Muscle of back (tissue), 13 donors: ENCODE measurements at places on chromosomes 7 and 10.

DNA sequence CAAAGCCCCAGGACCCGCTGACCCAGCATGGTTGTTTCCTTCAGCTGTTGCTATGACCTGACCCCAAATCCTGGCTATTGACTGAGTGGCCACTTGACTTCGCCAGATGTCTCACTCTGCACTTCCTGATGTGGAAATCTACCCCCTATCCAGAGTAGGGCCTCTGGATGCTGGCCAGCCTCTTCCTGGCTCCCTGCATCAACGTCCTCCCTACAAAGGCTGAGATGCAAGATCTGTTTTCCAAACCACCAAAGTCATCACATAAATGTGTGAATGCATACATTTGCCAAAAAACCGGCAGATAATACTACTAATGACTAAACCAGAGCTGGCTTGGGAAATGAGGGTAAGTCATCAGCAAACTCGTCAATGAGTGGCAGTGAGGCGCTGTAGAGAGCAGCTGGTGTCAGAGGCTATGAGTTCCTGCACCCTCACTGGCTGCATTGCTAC, 70.4 kb downstream of the PYROXD2 start:
- DNase-seq, result peak; percentile 69

GRCh38 chr7:1432411-1433082, 26.7 kb downstream of the MICALL2 start:
- DNase-seq, result peak; percentile 40

- DNase-seq, result no peak
Observed at GRCh38 chr7:10211016-10211415, 762.7 kb upstream of the PHF14 start.

DNA sequence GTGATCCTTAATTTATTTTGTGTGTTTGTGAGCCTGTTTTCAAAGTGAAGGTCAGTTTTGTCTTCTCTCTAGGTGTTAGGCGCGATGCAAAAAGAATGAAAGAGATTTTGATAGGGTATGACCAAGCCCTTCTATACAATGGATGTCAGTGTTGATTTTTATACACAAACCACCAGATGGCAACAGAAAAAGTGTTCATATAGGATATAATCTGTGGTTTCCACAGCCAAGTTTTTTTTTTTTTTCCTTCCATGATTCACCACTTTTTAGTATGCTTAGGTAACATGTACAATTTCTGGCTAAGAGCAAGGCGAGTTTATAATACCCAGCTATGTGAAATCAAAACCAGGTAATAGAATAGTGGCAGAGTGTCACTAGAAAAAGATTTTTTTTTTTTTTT, 8.1 kb downstream of the SDK1 start:
- DNase-seq, result no peak

DNA sequence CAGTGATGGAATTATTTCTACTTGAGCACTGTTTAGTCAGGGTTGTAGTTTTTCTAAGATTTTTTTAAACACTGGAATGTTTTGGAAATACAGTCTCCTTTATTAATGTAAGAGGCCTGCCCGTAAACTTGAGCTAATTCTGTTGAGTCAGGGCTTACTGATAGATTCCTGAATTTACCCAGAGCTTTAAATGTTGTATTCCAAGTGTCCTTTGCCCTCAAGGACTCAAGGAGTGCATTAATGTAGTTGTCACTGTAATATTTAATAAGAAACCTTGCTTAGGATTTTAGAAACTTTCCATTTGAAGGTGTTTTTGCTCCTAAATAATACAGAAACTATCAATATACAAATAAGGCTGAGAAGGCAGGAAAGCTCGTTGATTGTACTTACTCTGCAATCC, 89.2 kb downstream of the MACC1 start:
- DNase-seq, result no peak

GRCh38 chr10:123325663-123326190, 171.5 kb downstream of the BUB3 start:
- DNase-seq, result no peak

DNA sequence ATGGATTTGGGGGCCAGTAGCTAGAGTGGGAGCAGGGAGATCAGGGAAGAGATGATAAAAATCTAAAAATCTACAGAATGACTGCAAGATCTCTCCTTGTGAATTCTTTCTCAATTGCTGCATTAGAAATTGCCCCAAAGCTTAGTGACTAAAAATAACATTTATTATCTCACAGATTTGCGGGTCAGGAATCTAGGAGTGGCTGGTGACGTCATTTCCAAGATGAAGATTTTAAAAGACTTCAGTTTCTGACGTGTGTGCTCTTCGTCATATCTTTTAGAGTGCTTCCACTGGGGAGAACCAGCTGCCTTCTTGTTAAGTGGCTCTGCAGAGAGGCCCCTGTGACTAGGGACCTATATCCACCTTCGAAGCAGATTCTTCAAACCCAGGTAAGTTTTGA, 112.6 kb downstream of the DGKI start:
- no peak for DNase-seq

- no peak for DNase-seq
Observed at GRCh38 chr10:92284112-92284704, 6.7 kb downstream of the CPEB3 start.

DNA sequence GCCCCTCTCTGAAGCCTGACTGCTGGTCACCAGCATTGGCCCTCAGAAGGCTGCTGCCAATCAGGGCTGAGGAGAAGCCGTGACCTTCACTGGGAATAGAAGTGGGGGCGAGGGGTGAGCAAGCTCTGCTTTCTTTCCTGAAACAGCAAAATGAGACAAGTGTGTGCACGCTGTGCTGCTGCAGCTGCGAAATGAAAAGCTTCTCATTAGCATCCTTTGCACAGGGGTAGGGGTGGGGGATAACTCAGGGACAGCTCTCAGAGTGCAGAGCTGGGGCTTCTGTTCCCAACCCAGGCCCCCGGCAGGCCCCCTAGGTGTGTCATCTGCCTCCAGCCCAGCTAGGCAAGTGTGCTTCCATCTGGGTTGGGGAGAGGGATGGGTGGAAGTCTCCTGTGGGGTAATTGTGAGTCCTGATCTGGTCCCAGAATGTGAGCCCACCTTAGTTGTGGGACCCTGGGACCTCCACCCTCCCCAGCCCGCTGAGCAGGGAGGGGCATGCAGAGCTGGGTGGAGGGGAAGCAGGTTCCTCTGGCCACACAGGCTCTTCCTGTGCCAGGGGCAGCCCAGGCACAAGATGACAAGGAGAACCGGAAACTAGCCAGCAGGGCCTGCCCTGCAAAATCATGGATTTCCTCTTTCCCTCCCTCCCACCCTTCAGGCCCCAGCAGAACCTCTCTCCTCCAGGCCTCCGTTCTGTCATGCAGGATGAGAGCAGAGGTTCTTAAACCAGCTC, 22.2 kb downstream of the ZNF467 start:
- DNase-seq, result no peak

GRCh38 chr10:98309366-98310355, 41.7 kb upstream of the LOXL4 start:
- peak; percentile 68 for DNase-seq

DNA sequence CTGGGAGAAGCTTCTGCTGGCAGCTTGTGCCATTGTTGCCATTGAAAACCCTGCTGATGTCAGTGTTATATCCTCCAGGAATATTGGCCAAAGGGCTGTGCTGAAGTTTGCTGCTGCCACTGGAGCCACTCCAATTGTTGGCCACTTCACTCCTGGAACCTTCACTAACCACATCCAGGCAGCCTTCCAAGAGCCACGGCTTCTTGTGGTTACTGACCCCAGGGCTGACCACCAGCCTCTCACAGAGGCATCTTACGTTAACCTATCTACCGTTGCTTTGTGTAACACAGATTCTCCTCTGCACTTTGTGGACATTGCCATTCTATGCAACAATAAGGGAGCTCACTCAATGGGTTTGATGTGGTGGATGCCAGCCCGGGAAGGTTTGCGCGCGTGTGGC, 220.7 kb downstream of the ADK start:
- DNase-seq, result no peak

DNA sequence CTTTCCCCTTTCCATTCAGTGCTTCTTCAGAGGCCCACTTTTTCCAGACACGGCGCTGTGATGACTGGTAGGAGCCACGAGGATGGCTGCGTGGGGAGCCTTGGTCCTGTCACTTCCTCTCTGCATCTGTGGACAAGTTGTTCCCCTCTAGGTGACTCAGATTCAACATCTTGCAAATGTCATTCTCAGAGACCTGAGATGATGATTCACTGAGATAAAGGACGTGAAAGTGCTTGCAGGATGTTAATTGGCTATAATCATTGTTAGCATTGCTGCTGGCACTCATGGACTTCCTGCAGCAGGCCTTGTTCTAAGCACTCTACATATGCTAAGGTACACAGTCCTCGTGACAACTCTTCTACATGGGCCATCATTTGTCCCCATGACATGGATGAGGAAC, 489.8 kb upstream of the ZMIZ1 start:
- DNase-seq, result no peak

GRCh38 chr10:6969659-6970058, 389.6 kb upstream of the PRKCQ start:
- DNase-seq, result no peak

DNA sequence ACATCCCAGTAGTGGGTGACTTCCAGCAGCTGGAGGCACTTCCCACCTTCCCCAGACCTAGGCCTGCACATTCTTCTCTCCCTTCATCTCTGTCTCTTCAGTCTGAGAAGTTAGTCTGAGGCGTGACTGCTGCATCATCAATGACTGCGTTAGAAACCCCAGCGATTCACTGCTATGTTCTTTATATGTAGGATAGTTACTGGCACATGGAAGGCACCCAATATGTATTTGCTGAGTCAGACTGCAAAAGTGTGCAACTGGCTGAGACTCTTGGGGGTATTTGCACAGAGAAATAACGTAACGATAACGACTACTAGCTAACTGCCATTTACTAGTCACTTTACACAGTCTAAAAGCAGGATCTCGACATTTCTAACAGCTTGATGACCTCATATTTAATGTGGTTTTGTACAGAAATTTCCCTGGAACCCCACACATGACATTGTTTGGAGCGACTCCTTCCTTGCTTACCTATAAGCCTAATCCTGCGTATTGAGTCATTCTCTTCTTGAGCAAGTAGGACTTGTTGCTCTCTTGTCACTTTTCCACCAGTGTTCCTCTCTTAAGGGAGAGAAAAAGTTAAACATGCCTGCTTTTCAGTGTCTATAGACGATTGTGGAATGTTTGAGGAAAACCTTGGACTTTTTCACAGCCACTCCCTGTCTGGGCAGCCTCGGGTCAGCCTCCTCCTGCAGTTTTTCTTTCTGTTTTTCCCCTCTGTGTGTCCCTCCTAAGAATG, 45.5 kb downstream of the THNSL1 start:
- no peak for DNase-seq

- DNase-seq, result peak; percentile 22
Observed at GRCh38 chr7:70098905-70099672, 500.8 kb downstream of the AUTS2 start.

DNA sequence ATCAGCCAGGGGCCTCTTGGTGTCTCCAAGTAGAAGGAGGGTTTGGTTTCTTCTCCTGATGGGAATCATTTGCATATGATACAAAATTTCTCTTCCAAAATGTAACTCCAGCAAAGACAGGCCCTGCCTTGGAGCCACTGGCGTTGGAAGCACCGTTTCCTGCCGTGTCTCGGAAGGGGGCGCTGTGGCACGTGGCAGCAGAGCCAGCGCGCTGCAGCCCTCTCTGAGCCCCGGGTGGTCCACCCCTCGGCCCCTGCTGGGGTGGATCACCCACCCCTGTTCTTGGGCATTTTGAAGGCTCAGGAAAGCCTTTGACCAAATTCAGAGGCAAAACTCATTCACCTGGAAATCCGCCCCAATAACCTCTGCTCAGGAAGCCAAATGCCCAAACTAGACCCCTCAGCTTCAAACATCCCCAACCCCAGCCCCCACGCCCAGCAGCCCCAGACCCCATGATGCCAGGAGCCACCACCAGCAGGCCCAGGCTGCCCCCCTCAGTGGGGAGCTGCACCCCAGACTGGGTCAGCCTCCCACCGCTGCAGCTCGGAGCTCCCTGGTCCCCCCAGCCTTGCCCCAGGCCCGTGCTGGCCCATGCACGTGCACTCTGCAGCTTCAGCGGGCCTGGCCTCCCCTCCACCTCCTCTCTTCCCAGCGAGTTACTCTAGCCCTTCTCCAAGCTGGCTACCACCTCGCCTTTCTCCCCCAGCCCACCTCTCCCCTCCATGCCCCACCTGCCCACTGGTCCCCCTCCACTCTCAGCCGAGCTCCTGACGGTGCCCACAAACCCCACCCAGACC, 29.5 kb upstream of the ELFN1 start:
- DNase-seq, result no peak

GRCh38 chr7:98764946-98765345, 104.9 kb downstream of the TMEM130 start:
- no peak for DNase-seq

- peak; percentile 86 for DNase-seq
Observed at GRCh38 chr7:47095946-47096345, 486.0 kb downstream of the TNS3 start.

DNA sequence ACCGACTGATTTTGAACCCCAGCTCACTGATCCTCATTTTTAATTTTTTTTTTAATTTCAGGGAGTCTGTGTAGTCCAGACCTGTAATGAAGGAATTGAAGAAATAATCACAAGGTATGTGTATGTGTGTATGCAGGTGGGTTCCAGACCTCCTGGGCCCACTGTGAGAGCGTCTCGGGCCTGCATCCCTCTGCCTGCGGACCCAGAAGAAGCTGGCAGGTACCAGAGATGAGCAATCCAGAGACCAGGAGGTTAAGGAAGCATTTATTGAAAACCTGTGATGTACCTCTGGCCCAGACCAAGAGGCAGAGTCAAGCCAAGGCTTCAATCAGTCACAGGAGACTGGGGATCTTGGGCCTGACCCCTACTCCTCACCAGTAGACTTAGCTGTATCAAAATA, 10.8 kb downstream of the SYCE1 start:
- DNase-seq, result no peak

GRCh38 chr10:61923210-61923949, 21.9 kb downstream of the ARID5B start:
- DNase-seq, result no peak

- no peak for DNase-seq
Observed at GRCh38 chr10:987620-987869, 689 bp upstream of the GTPBP4 start.

- DNase-seq, result no peak
Observed at GRCh38 chr10:92993699-92994272, 66.8 kb upstream of the CYP26C1 start.

DNA sequence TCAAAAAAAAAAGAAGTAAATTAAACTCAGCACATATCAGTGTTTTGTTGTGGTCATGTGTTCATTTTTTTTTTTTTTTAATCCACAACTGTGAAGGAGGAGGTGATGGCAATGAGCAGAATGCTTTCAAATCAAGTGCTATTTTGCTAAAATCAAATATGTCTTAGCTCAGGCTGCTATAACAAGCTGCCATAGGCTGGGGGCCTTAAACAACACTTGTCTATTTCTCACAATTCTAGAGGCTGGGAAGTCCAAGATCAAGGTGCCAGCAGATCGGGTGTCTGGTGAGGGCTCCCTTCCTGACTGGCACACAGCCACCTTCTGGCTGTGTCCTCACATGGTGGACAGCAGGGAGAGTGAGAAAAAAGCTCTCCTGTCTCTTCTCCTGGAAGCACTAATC, 203.9 kb downstream of the FAM107B start:
- DNase-seq, result no peak

- no peak for DNase-seq
Observed at GRCh38 chr7:70456719-70457118, 675.2 kb upstream of the GALNT17 start.

- no peak for DNase-seq
Observed at GRCh38 chr10:111200505-111201186, 123.8 kb downstream of the ADRA2A start.
